OCI-LY7 (cell line): ENCODE measurements at places on chromosomes 2 and 18. TPM values are rescaled to one million over a fixed set of nuclear protein-coding genes. Genes with fewer than 3 reads are reported as not detected.

DNA sequence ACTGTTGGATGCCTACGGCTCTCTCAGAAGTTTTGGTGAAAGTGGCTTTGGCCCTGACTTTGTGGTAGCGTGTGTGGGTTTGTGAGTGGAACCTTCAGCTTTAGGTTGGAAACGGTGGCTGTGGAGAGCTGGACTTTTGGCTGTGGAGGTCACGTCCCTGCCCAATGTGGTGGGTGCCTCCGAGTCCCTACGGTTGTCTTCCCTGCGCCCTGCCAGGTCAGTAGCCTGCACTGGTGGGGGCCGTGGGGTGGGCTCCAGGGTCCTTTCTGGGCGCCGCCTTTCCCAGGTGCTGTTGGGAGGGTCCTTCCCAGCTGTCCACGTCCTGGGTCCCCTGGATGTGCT lies 11.1 kb downstream of the COLEC11 start:
- no peak for DNase-seq

GRCh38 chr2:156562124-156562523 lies 125.9 kb downstream of the GPD2 start:
- no peak for DNase-seq

The SUCLG1 gene
- total RNA-seq = 62.3 and 66.4 TPM in 2 replicates

The G6PC2 gene
- not detected in 2 replicates for total RNA-seq

DNA sequence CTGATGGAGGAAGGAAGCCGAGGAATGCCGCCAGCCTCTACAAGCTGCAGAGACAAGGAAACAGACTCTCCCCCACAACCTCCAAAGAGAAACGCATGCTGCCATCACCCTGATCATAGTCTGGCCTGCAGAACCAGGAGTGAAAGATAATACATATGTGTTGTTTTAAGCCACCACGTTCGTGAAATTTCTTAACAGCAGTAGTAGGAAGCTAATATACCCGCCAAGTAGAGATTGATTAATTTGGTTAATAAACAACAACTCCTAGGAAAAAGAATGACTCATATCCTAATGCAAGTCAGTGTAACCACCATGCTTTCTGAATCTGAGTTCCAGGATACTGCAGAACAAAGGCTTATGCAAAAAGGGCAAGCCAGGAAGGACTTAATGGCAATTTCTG lies 36.6 kb downstream of the LONRF2 start:
- no peak for DNase-seq

- DNase-seq = no peak
Measured at GRCh38 chr2:70957798-70958197, 20.6 kb upstream of the ANKRD53 start.

DNA sequence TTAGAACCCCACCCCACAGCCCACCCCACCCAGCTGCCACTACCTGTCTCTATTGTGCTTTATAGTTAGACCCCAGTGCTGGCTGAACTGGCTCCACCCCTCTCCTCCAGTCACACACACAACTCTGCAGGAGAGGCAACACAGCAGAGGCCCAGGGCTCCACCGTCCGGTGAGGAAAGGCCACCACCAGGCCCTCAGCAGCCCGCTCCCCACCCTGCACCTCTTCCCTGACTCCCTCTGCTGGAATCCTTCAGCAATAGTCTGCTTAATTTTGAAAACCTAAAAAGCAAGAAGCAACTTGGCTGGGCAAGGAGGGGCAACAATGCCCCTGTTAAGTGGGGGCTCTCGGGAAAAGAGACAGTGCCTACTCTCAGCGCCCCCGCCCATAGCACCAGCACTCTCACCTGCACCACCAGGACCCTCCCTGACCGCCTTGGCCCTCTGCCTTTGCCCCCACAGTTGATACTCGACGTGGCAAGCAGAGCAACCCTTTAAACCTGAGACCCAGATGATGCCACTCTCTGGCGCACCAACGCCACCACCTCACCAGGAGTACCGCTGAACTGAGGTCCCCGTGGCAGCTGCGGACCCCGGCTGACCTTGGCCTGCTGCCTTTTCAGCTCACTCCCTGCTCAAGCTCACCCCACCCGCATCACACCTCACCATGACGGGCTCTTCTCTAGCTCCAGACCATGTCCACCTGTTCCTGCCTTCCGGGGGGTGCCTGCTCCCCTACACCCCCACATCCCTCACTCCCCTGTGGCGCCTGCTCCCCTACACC lies 45.7 kb downstream of the NDUFA10 start:
- DNase-seq = no peak

The HOXD12 gene
- 0.25 TPM in 1 of 2 replicates, not detected in the other for total RNA-seq

The NR4A2 gene
- total RNA-seq = 0.13 and 0.59 TPM in 2 replicates

DNA sequence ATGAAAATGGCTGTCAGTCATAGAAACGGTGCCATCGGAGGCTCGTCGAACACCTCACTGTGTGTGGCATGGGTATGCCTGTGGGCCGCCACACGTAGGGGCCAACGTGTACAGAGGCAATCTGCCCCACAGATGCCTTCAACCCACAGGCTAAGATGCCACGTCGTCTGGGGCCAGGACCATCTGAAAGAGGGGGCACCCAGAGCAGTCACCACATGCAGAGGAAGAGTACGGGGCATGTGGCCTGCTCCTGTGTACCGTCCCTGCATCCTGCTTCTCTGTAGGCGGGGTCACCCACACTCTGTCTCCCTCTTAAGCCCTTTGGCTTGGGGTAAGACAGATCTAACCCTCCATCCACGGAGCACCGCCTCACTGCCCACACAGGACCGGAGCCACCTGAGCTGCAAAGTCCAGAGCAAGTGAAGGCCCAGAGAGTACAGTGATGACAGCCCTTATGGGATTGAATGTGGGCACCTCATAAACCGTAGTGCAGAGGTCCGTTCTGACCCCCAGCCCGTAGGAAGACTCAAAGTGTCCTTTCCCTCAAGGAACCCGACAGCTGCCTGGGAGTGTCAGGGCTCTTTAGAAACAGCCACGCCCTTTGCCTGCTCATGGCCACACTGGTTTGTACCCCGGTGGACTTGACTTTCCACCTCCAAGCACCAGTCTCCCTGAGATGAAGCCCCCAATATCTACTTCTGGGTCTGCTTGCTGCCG lies 66.2 kb downstream of the TWIST2 start:
- DNase-seq = no peak

DNA sequence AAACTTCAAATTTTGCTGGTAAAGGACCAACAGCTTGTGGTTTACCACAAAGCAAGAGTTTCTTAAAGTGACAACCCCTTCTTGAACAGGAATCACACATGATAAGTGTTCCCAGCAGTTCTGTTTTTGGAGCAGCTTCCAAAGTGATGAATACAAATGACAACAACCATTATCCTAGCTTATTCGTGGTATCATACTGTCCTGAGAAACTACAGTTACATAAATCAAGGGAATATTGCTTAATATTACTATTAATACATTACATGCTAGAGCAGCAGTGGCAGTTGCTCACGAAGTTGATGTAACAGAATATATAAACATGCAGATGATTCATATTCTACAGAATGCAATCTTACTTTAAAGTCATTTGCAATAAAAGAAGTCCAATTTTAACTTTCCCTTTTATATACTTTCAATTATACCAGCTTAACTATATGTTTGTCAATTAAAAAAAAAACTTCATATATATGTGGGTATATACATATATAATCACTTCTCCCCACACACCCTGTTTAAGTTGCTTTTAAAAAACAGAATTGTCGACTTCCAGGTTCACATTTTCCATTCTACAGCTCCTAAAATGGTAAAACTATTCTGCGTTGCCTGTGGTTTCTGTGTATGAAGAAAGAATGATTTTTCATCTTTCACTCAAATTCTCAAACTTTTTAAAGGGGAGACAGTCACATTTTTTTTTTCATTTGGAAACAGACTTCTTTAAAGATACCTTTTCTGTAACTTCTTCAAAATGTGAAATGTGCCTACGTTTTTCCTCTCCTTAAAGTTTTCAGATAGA lies 713.6 kb downstream of the TDRD15 start:
- no peak for DNase-seq

- DNase-seq = no peak
Measured at GRCh38 chr18:43559507-43559906, 282.2 kb upstream of the SYT4 start.

The CCDC74B gene
- total RNA-seq = 2.6 and 4.2 TPM in 2 replicates

- no peak for DNase-seq
Measured at GRCh38 chr2:163734881-163735684, 725 bp downstream of the FIGN start.

DNA sequence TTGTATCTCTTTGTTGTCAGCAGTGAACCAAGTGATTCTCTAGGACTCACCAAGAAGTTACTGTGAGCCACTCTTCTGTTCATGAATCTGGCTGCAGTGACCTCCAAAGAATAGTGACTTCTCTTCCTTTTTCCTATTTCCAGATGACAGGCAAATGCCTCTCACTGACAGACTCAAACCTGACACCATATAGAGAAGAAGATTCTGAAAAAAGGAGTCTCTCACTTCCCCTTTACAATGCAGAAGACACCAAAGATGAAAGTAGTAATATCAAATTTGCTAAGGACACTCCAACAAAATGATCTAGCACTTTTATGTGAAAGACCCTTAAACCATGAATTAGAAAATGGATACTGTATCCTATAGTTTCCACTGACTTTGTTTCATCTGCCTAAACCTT lies 44.4 kb upstream of the SETBP1 start:
- DNase-seq = no peak

DNA sequence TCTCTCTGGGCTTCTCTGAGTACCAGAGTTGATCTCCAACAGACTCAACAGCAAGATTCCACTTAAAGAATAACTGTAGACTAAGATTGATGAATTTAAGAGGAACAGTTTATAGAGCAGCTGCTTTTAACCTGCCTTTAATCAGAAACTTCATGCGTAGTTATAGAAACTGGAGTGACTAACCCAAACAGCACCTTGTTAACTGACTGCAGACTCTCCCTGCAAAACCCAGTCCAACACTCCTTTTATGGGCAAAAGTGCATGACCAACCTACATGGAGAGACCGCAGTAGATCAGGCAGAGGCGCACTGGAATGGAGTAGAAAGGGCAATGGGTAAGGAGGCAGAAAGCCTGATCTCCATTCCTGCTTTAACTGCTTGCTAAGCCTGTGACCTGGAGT lies 110.6 kb downstream of the NRP2 start:
- no peak for DNase-seq

The CFAP53 gene
- total RNA-seq = 0.52 and 0.86 TPM in 2 replicates

DNA sequence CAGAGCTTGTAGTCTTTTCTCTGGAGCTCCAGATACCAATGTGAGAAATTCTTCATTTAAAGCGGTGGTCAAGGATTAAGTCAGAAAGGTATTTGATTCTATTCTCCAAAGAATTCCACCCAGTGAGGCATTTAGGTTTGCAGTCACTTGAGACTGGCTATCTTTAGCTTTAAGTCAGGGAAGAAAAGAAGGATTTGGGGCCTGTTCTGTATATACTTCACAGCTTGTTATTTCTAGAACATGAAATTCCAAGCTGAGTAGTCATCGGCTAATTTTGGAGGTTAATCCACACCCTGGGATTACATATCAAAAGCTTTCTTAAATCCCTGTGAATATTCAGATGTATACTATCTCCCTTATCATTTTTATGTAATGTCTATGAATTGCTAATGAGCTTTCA lies 39.4 kb downstream of the MYOM1 start:
- DNase-seq = no peak

DNA sequence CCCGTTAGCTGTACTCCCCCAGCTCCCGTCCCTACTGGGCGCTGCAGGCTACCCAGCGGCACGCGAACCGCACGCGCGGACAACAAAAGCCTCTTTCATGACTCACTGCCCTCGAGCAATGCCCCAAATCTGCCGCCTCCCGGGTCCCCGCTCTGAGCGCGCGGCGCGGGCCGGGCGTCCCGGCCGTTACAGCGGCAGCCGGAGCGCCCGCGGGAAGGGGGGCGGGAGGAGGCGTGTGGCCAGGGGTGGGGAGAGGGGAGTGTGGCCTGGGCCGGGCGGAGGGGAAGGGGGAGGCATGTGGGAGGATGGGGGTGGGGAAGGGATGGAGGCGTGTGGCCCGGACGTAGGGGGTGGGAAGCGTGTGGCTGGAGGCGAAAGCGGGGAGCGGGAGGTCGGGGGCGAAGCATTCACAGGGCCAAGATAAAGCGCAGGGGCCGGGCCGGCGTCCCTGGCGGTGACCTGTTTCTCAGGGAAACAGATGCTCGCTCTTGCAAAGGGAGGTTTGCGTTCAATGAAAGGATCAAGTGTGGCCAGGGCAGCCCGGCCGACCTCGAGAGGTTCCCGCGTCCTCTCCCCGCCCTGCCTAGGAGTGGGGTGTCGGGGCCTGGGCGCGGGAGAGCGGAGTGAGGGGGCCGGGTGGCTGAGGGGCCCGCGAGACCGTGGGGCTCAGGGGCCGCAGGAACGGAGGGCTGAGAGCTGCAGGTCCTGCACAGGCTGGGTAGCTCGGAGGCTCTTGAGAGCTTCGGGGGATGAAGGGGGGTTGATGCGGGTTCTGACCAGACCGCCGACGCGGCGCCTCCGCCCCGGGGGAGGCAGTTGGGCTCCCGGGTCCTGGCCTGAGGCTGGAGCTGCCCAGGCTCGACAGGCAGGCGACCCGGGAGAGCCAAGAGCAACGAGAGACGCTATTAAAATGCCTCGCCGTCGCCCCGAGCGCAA lies 3.5 kb upstream of the NEUROD1 start:
- DNase-seq = no peak

- DNase-seq = no peak
Measured at GRCh38 chr18:13522256-13522655, 204.1 kb downstream of the FAM210A start.

GRCh38 chr2:113214141-113214540 lies 40.4 kb downstream of the PSD4 start:
- DNase-seq = no peak

- DNase-seq = no peak
Measured at GRCh38 chr2:230749111-230749510, 36.5 kb downstream of the CAB39 start.

GRCh38 chr2:124480958-124481357 lies 455.9 kb downstream of the CNTNAP5 start:
- no peak for DNase-seq

DNA sequence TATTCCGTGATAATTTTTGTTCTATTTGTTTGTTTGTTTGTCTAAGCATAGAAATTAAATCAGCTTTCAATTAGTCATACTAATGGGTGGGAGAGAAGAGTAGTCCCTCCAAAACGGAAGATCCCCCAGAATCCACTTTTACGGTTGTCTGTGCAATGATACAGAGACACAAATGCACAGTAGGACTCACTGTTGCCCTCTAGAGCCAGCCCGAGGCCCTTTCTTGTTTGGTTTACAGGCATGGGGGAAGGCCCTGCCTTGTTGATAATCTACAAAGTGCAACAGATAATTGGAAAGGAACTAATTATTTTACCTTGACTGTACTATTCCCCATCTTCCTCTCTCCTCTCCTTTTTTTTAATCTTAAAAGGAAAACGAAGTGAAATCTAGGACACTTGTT lies 121.1 kb downstream of the ACOXL start:
- peak; percentile 67 for DNase-seq
